ENCODE measurements at places on chromosomes 5 and 9.

DNA sequence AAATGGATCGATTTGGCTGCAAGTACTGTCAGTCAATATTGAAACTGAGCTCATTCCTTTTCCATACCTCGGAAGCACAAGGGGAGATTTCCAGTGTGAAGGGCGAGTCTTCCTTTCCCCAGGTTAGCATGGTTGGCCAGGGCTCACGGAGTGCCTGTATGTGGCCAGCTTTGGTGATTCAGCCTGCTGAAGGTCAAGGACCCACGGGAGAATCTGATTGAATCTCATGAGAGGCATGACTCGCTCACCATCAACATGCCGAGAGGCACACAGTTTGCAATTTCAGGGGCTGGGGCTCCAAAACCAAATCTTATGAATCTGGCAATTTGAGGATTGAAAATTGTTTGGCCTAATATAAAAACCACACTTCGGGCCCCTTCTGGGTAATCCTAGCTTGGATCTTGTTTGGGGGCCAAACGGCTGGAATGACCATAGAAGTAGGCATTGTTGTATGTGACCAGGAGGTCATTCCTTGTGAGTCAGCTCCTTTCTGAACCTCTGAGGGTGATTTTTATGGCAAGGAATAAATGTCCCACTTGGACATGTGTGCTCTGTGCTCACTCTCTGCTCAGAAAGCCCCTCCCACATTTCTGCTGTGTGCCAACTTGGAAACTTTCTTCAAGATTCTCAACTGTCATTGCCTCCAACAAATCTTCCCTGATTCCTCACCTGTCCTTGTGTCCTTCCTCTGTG is 69.8 kb downstream of the DOCK2 start:
- DNase-seq: no peak

DNA sequence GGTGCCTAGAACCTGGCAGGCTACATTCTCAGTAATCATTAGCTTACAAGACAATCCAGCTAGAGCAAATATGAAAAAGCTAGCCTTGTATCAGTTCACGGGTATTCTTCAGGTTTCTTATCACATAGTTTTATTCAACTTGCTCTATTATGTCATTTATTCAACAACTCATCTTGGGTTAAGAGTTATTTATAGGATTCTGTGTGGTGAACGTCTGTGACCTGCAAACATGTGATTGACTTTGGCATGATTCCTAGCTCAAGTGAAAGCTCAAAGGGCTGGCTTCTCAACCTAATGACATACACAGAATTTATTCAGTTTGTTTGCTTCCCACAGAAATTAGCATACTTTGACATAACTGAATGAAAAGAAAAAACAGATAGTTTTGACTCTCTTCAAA is 173.1 kb downstream of the PLPPR1 start:
- DNase-seq: no peak

GRCh38 chr9:133261103-133261752 is 13.8 kb downstream of the ABO start:
- no peak for DNase-seq

DNA sequence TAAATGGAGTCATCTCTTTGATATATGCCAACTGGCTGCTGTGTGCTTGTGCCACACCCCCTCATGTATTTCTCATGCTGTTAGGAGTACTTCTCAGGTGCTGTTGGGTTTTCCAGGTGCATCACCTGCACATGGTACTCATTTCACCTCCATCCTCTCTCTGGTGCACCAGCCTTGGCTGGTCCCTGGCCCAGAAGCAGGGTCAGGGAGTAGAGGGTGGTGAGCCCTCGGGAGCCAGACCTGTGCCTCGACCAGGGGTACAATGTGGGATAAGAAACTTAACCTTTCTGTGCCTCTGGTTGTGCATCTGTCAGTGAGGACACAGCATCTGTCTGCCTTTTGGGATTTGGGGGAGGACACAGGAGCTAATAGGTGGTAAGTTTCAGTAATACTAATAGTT is 38.5 kb downstream of the SECISBP2 start:
- no peak for DNase-seq

- no peak for DNase-seq
Measured at GRCh38 chr5:115372146-115372545, 75.7 kb upstream of the CCDC112 start.

DNA sequence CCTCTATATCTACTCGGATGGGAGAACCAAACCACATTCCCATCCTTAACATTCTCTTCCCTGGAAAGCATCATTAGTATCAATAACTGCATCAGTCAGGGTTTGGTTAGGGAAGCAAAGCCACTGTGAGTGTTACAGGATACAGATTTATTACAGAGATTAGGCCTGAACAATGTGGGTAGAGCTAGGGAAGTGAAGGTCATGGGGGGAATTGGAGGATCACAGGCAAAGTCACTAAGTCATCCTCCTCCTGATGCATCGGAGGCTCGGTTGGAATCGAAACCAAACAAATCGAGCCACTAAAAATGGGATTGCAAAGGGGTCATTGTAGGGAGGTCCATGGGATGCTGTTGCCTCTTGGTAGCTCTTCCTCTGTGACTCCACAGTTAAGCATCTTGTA is 61.8 kb upstream of the ZBTB43 start:
- DNase-seq: no peak

- DNase-seq: no peak
Measured at GRCh38 chr5:118015511-118015910, 972.8 kb downstream of the DTWD2 start.

DNA sequence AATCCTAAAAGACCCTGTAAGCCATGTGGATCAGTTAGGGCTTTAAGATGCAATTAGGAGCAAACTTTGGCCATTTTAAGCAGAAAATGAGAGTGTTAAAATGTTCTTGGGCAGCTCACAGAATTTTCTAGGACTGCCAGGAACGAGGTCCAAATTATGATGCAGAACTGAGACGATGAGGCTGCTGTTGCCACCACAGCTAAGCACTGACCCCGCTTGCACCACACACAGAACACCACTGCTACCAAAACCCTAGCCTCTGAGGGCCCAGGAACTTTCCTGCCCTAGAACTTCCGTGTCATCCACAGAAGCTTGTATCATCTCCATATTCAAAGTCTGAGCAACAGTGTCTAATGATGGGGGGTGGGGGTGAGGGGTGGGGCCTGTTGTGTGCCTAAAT is 41.0 kb upstream of the PCSK1 start:
- DNase-seq: no peak

DNA sequence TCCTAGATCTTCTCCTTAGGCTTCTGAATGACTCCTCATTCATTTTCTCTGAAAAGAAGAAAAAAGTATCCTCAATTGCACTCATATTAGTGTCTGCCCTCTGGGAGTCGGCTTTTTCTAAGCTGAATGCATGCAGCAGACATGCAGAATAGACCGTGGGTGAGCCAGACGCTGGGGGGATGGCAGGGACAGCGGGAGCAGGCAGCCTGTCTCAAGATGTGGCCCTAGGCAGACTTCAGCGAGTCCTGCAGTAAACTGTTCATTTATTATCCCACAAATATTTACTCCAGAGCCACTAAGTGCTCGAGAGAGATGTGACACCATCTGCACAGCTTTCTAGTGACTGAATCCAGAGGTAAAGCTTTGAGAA is 164.9 kb upstream of the RAI14 start:
- no peak for DNase-seq

GRCh38 chr5:97636766-97637165 is 453.7 kb upstream of the RIOK2 start:
- no peak for DNase-seq

GRCh38 chr9:136714096-136714892 is 1.9 kb downstream of the DIPK1B start:
- DNase-seq: no peak

GRCh38 chr5:113319256-113320053 is 115.3 kb downstream of the TSSK1B start:
- DNase-seq: no peak
